PC-3 (cell line): ENCODE measurements at places on chromosomes 4 and X.

GRCh38 chrX:50942471-50942870, 31.9 kb downstream of the BMP15 start:
- DNase-seq: no peak

GRCh38 chrX:16589826-16590225, 60.1 kb upstream of the S100G start:
- DNase-seq: no peak

DNA sequence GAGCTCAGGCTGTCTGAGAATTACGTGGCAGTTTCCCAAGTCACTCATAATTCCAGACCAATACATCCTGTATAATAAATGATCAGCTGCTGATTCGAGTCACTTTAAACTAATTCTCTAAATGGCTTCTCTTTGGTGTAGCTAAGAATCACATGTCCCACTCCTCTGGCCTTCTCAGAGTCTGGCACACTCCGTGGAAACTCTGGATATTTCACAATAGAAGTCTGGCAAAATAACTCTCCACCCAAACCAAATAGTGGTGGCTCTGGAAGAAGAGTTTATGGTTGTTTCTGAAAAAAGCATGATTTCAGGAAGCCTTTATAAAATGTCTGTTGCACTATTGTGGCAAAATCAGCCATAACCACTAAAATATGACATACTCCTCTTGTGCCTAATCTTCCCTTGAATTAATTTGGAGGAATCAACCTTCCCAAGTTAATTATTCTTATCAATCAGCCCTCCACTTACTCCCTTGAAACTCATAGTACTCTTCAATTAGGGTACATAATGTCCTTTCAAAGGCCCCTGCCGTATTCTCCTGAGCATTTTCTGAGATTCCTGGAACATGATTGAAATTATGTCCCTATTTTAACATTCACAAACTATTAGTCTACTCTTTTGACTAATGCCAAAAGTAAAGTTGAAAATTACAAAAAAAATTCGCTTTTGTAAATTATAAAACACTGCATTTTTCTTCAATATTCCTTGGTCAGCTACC, 991.6 kb downstream of the FAT4 start:
- no peak for DNase-seq

DNA sequence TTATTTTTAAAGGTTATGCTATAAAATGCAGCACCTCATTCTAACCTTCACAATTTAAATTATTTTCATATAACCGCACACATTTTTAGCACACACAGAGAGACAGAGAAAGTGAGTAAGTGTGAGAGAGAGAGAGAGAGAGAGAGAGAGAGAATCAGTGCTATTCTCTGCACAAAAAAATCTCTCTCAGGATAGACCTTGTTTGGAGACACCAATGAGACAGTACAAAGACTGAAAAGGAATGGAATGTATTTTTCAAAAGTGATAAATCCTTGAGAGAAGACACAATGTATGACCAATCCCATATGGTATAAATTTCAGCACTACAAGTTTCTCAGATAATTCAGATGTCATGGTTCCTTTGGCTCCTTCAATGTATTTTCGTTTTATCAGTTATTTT, 132.1 kb upstream of the PCDH18 start:
- DNase-seq: no peak

- DNase-seq: no peak
These were observed 15.0 kb upstream of the TTC29 start for GRCh38 chr4:146960634-146961033.

GRCh38 chr4:15400981-15401671, 26.7 kb upstream of the C1QTNF7 start:
- DNase-seq: peak; percentile 41

DNA sequence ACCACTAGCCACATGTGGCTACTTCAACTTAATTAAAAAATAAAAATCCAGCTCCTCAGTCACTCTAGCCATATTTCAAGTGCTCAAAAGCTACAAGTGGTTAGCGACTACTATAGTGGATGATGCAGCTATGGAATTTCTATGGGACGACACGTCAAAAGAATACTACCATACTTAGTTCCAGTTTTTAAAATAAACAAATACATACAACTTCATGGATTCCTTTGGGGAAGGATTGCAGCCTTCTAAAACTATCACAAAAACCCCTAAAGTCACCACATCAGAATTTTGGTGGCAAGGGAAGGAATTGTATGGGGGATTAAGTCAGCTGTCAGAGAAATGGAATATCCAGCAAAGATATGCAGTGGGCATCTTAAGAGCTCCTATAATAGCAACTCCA, 6.5 kb downstream of the ZNF280C start:
- DNase-seq: no peak

GRCh38 chr4:129899849-129900248, 803.9 kb downstream of the C4orf33 start:
- no peak for DNase-seq

DNA sequence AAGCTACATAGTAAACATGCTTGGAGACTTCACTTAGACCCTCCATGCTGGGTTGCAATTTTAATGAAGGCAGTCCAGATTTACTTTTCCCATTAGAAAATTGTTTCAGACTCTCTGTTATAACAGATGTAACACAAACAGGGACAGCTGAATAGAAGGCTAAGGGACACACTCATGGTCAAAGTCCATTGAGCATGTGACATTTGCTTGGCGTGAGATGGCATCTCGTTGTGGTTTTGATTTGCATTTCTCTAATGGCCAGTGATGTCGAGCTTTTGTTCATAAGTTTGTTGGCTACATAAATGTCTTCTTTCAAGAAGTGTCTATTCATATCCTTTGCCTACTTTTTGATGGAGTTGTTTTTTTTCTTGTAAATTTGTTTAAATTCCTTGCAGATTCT, 358.2 kb upstream of the CLNK start:
- no peak for DNase-seq

- DNase-seq: no peak
These were observed 361.0 kb upstream of the FAT1 start for GRCh38 chr4:187084701-187085100.

DNA sequence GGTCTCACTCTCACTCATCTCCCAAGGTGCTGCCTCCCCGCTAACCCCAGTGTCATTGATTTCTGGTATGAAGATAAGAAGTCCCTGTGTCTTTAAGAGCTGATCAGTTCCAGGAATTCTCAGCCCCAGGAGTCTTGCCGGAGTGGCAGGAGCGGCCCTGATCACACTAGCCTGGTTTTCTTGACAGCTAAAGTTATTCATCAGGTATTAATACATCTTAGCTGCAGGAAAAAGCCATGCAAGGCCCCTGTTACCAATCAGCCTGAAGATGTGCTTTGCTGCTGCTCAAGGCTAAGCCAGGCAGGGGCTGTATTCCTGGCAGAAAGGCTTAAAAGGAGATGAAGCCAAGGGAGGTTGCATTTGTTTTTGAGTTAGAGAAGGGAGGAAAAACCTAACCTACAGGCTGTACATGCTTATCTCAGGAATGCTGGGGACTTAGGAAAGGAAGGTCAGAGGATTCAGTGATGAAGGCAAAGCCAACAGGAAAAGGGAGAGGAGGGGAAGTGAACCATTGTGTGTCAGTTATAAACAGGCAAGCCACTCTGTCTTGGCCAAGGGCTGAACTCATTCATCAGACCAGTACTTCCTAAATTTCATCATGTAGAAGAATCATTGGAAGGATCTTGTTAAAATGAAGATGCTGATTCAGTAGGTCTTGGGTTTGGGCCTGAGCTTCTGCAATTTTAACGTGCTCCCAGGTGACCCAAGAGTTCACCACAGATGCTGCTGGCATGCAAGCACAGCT, 8.6 kb downstream of the SRPX start:
- no peak for DNase-seq

DNA sequence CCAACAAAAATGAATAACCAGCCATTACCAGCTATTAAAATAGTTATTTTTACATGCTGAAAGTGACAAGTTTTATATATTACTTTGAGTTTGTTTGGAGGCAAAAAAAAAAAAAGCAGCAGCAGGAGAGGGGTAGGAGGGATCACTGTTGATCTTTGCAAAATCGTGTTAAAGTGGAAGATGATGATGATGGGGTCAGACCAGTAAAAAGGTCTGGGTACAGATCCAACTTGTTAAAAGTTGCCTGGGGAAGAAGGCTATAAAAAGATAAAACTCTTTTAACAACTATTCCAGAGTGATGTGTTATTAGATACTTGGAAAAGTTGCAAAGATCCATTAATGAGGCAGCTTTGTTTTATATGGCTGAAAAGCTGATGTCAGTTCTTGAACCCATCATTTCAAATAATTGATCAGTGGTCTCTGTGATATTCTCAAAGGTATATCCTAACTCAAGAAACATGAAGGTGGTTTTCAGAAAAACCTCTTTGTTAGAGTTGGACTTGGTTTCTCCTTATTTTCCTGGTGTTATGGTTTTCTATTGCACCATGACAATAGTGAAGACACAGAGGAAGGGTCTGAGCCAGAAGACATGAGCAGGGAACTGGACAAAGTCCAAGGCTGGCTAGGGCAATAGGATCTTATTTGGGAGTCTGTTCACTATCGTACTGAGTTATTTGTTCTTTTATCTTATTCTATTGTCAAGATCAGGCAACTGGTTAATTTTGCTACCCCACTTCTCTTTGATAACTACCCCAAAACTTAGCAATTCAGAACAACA, 44.8 kb downstream of the EDNRA start:
- no peak for DNase-seq

- no peak for DNase-seq
These were observed 54.7 kb downstream of the OCRL start for GRCh38 chrX:129594781-129595180.

GRCh38 chr4:137762591-137762990, 230.3 kb upstream of the PCDH18 start:
- DNase-seq: no peak

- no peak for DNase-seq
These were observed 167.8 kb upstream of the LDB2 start for GRCh38 chr4:17066236-17066635.

- DNase-seq: no peak
These were observed 49.2 kb downstream of the DDX53 start for GRCh38 chrX:23048806-23049573.

DNA sequence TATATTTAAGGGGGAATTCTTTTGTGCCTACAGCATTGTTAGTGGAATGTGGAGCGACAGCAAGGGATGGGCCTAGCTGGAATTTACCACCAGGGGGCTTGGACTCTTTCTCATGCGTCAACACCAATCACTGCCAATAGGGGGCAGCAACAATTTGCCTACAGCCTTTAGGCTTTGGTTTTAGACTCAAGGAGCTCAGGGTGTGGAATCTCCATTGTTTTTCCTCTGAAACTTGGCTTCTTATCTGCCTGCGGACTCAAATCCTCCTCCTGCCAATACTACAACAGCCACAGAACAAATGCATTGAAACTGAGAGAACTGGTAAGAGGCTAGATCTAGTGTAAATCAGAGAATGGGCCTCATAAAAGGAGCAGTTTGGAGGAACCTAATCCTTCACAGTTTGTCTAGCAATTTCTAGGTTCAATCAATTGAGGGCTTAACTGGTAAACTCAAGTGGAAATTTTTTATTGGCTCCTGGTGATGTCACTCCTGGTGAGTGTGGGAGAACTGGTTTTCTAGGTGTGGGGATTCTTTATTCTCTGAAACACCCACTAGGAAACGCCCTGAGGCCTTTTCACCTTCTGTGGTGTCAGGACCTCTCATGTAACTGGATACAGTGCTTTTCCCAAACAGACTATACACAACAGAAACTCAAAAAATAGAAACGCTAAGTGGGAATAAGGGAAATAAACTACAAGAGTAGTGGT, 27.9 kb upstream of the TMSB4X start:
- peak; percentile 93 for DNase-seq

- DNase-seq: no peak
These were observed 491 bp downstream of the COL4A5 start for GRCh38 chrX:108439961-108440696.

- no peak for DNase-seq
These were observed 76.1 kb downstream of the SORBS2 start for GRCh38 chr4:185735866-185736400.

DNA sequence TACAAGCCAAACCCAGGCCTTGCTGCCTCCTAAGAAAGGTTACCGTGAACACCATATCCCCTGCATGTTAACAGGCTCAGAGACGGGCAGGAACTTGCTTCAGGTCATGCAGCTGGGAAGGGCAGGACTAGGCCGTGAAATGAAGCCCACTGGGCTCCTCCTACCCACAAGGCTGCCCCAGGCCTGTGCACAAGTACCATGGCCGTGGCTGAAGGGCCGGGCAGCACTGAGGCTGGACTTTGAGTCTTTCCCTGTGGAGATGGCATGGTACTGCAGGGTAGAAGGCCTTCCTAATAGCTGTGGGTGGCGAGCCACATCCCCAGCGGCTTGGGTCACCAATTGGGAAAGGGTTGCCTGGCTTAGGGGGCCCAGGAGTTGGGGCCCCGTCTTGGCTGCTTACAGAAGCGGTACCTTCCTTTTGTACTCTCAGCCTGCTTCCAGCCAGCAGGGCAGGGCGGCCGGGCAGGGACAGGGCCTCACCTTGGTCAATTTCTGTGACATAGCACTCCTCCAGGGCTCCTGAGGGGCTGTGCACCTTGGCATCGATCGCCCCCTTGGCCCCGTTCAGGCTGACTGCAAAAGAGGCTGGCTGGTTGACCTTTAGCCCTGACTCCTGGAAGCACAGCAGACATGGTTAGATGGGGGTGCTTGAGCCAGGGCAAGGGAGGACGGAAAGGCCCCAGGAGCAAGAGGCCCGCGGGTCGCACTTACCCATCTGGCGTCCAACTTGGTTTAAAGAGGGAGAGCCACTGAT, 23.8 kb downstream of the FLNA start:
- no peak for DNase-seq

DNA sequence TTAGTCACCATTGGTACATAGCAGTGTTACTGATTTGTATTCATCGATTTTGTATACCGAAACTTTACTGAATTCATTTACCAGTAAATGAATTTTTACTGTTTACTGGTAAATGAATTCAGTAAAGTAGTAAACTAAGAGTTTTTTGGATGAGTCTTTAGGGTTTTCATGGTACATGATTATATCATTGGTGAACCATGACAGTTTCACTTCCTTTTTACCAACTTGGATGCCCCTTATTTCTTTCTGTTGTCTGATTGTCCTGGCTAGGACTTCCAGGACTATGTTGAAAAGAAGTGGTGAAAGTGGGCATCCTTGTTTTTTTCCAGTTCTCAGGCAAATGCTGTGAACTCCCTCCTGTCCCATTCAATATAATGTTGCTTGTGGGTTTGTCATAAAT, 494.9 kb downstream of the GALNTL6 start:
- no peak for DNase-seq

GRCh38 chr4:81375745-81376144, 96.0 kb downstream of the RASGEF1B start:
- peak; percentile 18 for DNase-seq

- peak; percentile 40 for DNase-seq
These were observed 54.9 kb downstream of the STOX2 start for GRCh38 chr4:183960046-183960420.

DNA sequence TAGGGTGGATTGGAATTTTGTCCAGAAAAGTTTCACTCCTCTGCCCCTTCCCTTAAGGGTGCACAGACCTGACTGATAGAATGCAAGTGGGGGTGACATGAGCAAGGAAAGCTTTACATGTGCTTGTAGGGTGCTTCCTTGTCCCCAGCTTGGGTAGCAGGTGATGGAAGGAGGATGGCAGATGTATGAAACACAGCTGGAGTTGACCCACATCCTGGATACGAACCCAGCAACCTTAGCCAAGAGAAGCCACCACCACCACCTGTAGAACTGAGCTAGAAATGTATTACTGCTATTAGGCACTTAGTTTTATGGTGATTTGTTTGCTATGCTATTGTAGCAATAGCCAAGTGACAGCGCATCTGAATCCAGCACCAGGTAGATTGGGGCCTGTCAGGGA, 227.4 kb downstream of the HS3ST1 start:
- DNase-seq: no peak

- DNase-seq: no peak
These were observed 143.1 kb upstream of the SMAD1 start for GRCh38 chr4:145338568-145338967.
